B cell (primary cell): ENCODE measurements at places on chromosomes 4 and X.

- DNase-seq: no peak
Observed at GRCh38 chr4:40699648-40700047, 50.1 kb upstream of the NSUN7 start.

DNA sequence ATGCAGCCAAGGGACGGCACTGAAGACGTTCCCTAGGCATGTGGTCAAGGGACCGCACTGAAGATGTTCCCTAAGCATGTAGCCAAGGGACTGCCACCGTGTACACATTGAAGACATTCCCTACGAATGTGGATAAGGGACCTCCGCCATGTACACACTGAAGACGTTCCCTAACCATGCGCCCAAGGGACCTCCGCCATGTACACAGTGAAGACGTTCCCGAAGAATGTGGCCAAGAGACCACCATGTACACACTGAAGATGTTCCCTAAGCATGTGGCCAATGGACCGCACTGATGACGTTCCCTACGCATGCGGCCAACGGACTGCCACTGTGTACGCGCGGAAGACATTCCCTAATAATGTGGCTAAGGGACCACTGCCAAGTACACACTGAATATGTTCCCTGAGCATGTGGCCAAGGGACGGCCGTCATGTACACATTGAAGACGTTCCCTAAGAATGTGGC, 48.4 kb downstream of the DHRSX start:
- DNase-seq: no peak

DNA sequence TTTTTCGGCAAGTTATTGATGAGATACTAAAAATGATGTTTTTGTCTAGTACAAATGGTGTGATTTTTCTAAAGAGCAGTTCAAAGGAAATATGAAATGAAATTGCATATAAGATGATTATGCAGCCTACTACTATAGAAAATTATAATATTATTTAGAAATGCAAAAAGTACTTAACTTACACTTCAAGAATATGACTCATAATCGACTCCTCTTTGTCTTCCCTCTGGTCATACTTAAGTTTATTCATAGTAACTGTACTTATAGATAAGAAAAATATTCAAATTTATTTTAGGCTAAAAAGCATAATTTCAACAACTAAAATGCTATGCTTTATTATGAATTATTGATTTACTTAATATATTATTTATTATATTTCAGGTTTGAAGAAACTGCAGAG, 33.2 kb downstream of the CEP44 start:
- no peak for DNase-seq

DNA sequence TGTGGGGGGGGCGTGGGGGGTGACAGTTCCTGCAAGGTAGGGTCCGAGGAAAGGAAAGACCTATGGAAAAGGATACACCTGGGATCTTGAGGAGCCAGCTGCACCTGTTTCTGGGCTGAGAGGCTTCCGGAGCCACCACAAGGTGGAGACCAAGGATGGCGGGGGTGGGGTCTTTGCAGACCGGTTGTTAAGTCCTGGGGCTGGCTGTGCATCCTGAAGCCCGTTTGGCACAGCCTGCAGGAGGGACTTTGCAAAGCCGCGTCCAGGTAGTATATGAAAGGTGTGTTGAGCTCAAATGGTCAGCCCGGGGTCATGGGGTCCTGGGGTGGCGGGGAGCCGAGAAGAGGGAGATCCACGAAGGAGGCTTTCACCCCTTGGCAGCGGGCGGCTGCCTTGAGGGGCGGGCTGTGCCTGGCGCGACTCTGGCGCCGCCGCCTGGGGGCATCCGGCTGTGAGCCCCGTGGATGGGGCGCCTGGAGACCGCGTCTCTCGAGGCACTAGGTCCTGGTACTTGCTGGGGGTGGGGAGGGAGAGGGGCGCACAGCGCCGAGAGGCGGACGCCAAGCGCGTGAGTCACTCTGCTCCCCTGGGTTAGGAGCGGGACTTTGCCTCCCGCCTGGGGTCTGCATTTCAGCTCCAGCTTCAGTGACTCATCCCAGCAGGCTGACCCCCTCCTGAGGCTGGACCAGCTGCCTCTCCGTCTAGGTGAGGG, 58.2 kb upstream of the DYNLT3 start:
- peak; percentile 2 for DNase-seq

GRCh38 chrX:129983575-129984110, 1.2 kb downstream of the BCORL1 start:
- DNase-seq: peak; percentile 32

GRCh38 chr4:136150046-136150445, 1382.2 kb downstream of the PCDH18 start:
- no peak for DNase-seq

DNA sequence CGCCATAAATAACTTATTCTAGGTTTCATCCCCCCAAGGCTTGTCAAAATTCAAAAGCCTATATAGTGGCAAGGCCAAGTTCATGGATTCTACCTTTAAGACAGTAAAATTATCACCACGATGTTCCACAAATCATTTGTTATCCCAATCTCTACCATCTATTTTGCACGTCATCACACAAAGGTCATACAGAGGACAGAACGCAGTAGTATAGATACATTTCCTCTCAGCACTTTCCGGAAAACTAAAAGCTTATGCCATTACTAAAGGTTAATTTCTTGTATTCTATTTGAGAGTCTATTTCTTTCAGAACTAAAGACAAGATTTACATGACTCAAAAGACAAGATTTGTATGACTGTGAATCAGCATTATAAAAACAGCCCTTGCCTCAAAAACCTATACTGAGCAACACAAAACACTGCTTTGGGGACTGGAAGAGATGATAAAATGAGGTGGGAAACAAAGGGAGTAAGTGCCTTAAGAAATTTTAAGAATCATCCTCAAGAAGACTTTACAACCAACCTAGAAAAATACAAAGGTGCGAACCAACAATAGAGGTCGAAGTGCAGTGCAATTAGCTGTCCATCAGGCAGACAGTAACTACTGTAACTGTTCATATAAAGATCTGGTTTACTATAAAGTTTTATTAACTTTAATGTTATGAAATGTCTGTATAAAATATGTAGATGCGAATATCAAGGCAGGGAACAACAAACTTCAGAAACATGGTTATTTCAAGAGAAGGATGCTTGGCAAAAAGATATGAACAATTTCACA, 7.6 kb downstream of the UBE2D3 start:
- DNase-seq: no peak

- no peak for DNase-seq
Observed at GRCh38 chrX:153903991-153904957, at the start of gene AVPR2. Gene AVPR2 (plus strand): TSS chrX:153904673. CDS start chrX:153905146, 473 bp downstream.

- DNase-seq: peak; percentile 59
Observed at GRCh38 chrX:155819966-155820491, 61.1 kb upstream of the VAMP7 start.

DNA sequence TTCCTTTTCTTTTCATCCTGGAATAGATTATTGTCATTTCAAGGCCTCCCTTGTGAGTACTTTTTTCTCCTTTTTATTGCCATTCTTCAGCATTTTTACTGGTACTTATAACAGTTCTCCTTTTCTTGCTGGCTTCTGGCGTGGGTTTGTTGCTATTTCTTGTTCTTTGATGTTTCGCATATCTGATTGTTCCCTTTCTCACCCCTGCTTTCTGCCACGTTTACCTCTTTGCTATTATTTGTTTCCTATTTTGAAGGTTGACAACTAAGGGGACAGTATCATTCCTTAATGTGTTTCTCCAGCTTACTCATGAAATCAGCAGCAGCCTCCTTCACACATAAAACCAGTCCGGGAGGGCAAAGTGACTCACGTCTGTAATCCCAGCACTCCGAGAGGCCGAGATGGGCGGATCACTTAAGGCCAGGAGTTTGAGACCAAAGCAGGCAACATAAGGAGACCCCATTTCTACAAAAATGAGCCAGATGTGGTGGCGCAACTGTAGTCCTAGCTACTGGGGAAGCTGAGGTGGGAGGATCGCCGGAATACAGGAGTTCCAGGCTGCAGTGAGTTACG, 72.6 kb downstream of the DMD start:
- DNase-seq: no peak

DNA sequence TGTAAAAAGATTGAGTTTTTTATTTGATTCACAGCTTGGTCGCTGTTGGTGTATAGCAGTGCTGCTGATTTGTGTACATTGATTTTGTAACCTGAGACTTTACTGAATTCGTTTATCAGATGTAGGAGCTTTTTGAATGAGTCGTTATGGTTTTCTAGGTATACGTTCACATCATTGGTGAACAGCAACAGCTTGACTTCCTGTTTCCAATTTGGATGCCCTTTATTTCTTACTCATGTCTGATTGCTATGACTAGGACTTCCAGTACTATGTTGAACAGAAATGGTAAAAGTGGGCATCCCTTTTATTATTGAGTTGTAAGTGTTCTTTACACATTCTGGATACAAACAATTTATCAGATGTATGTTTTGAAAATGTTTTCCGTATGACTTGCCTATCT, 76.0 kb downstream of the ADGRG4 start:
- no peak for DNase-seq

GRCh38 chr4:165668694-165669093, 204.3 kb upstream of the TLL1 start:
- no peak for DNase-seq

DNA sequence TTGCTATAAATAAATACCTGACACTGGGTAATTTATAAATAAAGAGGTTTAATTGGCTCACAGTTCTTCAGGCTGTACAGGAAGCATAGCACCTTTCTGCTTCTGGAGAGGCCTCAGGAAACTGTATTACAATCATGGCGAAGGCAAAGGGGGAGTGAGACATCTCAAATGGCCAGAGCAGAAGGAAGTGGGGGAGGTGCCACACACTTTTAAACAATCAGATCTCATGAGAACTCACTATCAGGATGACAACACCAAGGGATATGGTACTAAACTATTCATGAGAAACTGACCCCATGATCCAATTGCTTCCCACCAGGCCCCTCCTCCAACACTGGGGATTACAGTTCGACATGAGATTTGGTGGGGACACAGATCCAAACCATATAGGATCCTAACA, 11.7 kb upstream of the TCEAL9 start:
- DNase-seq: no peak

DNA sequence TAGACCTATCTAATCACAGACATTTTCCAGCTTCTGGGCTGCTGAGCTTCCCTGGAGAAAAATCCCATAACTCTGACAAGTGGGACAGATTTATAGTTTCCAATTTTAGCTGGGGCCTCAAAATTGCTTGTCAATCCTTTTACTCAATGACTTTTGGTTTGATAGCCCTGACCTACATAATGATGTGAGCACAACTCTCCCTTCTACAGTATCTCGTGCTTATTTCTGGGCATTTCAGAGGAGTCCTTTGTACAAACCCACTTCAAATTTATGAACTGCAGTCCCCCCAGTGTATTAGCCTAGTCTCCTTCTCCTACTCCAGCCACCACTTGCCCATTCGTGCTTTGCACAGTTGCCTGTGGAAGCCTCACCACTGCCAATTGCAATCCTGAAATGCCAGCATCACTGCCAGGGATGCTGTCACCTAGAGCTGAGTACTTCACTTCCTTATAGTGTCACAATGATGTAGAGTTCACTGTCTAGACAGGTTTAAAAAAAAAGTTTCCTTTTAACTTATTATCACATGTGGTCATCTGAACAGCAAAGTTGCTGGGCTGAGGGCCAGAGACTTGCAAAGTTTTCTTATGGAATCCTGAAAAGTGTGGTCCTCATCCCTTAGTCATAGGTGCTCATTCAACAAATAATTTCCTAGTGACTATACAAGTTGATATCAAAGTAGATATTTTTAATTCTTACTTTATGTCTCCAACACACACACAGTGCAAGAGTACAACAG, 21.2 kb downstream of the TRAM1L1 start:
- DNase-seq: no peak
